ENCODE measurements at places on chromosomes 2 and 18. TPM values are rescaled to one million over a fixed set of nuclear protein-coding genes. Genes with fewer than 3 reads are reported as not detected.
A peak's percentile ranks its signal among the peaks of the same experiment; 100 is the strongest.

- H3K36me3 ChIP-seq: peaks cover 26% of the 10 kb centered on the region
- peaks cover 47% of the 10 kb centered on the region for H3K4me1 ChIP-seq
- H3K27me3 ChIP-seq: no peaks in the 10 kb centered on the region
- H3K4me3 ChIP-seq: peak within 1 kb of the TSS; percentile 89
Observed at GRCh38 chr2:219245148-219245898, at the start of the genes GLB1L and STK16. TSS of gene GLB1L (minus strand) at chr2:219245444. CDS start at chr2:219243573, 1,871 bp downstream. TSS of gene STK16 (plus strand) at chr2:219245479. CDS start at chr2:219246000, 521 bp downstream.

GRCh38 chr2:168416555-168416954 is 39.5 kb upstream of the CERS6 start:
- no peak overlapping the region for H3K4me3 ChIP-seq
- DNase-seq: no peak

Gene SANBR
- total RNA-seq: 3.1 TPM

Gene SCN2A
- 1.1 TPM for total RNA-seq

DNA sequence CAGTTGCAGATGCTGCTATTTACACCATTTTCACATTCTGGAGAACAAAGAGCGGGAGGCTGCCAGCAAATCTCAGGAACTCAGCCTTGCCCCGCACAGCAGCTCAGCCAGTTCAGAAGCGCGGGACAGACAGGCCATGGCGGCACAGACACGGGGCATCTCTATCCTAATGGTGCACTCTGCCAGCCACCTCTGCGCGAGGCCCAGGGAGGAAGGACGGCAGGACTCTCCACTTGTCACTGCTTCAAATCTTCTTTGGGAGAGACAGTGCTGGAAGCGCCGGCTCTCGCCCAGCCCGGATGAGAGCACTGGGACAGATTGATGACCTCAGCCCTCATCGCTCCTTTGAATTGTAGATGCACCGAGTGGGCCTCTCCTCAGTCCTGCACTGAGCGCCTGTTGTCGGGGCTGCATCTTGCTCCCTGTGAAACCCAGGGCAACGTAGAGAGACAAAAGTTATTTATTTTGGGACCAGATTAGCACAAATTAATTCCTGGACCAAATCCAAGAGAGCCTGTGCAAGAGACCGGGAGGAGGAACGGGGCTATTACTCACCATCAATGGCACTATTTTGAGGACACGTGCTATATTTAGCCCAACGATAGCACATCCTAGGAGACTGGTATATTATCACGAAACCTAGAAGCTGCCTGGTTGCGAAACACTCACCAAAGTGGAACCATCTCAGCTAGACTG is 211.4 kb upstream of the SMIM21 start:
- peak overlapping the region; percentile 88 for H3K27ac ChIP-seq
- H3K4me3 ChIP-seq: peak overlapping the region; percentile 44
- DNase-seq: peak; percentile 76

DNA sequence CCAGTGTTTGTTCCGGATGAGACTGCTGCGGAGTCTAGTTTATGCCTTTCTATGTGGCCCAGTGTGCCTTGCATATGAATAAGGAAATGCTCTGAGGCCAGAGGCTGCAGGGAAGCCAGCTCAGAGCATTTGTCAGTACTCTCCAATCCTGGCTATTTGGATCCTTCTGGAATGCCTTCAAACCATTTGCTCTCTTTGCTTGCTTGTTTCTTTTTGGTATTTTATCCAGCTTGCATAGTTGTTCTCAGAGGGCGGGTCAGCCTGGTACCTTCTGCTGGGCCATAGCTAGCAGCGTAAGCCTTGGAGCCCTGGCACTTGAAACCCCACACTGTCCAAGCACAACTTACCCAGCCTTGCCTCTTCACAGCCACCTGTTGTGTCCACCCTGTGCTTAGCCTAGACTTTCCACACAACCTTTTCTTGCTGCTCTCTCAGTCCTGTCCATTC is 20.5 kb downstream of the CENPO start:
- peak; percentile 28 for DNase-seq
- no peaks in the 10 kb centered on the region for H3K27me3 ChIP-seq
- no peak overlapping the region for H3K4me3 ChIP-seq
- no peak overlapping the region for H3K27ac ChIP-seq
- H3K4me1 ChIP-seq: no peaks in the 10 kb centered on the region
- peaks cover 10% of the 10 kb centered on the region for H3K36me3 ChIP-seq

Gene GYPC
- 93.5 TPM for total RNA-seq

Gene CD8B2
- not detected for total RNA-seq

DNA sequence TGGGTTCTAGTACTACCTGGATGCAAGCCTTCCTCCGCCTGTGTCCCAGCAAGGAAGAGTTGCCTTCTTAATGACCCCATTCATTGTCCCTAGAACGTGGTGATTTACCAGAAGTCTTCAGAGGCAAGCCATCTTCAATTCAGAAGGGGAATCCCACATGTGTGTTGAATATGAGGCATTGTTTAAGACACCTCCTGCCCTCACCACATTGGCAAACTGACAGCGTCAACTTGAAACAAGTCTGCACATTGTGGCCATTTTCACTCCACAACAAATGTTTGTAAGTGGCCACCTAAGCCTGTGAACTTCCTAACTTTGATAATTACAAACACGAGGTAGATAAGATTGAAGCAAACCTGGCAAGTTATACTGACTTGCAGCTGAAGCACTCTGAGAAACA is 83.7 kb downstream of the TCF7L1 start:
- no peaks in the 10 kb centered on the region for H3K4me1 ChIP-seq
- no peaks in the 10 kb centered on the region for H3K36me3 ChIP-seq
- DNase-seq: no peak
- no peaks in the 10 kb centered on the region for H3K27me3 ChIP-seq
- H3K27ac ChIP-seq: peak overlapping the region; percentile 83

DNA sequence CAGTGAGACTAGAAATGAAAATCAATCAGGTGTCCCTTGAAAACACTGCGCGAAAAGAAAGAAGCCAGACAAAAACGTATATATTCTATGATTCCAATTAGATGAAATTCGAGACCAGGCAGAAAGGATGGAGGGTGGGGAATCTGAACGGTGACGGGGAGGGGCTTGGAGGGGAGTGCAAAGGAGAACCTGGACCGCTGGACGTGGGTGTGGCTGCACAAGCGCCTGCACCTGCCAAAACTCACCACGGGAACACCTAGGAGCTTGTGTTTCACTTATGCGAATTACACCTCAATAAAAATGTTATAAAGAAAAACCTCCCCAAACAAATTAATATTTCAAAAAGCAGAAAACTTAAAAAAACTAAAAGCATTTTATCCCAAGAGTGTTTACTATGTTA is 21.9 kb downstream of the THAP4 start:
- H3K27ac ChIP-seq: no peak overlapping the region
- H3K4me1 ChIP-seq: no peaks in the 10 kb centered on the region
- no peak for DNase-seq

Gene NFATC1
- total RNA-seq: 7.3 TPM
